ENCODE measurements at places on chromosomes 7 and 10.

GRCh38 chr10:119245272-119245671, 37.9 kb downstream of the GRK5 start:
- DNase-seq, result no peak

DNA sequence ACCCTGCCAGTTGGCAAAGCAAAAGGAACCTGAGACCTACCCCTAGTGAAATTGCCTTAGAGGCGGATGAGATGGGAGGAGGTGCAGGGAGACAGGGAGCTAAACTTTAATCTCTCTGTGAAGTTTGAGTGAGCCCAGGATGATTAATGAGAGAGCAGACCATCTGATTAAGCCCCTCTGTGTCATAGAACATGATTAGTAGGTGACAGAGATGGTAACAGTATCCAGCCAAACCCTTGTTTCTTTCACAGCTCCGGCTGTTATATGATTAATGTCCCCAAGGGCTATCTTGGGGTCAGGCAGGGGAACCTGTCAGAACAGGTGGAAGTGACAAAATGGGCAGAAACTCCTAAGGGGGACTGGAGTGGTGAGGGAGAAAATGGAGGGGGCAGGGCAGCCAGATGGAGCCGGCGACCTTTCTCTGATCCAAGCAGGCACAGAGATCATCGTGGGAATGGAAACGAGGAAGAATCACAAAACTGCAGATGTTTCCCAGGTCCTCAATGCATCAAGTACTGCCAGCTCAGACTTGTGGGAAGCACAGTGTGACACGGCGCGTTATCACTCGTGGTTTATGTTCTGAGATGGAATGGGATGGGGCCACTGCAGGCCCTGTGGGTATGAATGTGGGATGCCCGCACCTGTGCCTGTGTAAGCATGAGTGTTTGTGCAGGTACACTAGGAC, 684.2 kb downstream of the LRMDA start:
- DNase-seq, result no peak

- no peak for DNase-seq
Measured at GRCh38 chr7:20696002-20696605, 80.6 kb downstream of the ABCB5 start.

- DNase-seq, result no peak
Measured at GRCh38 chr7:67018940-67019339, 22.3 kb downstream of the TYW1 start.

DNA sequence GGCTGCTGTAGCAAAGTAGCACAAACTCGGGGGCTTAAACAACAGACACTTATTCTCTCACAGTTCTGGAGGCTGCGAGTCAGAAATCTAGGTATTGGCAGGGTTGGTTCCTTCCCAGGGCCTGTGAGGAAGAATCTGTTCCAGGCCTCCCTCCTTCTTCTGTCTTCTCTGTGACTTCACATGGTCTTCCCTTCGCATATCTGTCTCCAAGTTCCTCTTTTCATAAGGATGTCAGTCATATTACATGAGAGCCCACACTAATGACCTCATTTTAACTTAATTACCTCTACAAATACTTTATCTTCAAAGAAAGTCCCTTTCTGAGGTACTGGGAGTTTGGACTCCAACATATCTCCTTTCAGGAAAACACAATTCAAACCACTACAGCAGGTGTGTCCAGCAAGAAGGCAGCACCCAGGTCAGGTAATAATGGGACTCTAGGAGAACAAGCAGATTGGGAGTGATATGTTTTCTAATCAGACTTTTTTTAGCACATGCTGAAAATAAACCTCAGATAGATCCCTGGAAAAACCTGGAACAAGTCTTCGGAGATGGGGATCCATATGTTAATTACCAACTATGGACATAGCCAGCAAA, 11.7 kb downstream of the CREB5 start:
- DNase-seq, result no peak

- no peak for DNase-seq
Measured at GRCh38 chr7:14630048-14630447, 272.5 kb downstream of the DGKB start.

- DNase-seq, result no peak
Measured at GRCh38 chr10:24311888-24312287, 103.0 kb downstream of the KIAA1217 start.

- peak; percentile 55 for DNase-seq
Measured at GRCh38 chr7:116805100-116805544, 57.3 kb upstream of the CAPZA2 start.

- no peak for DNase-seq
Measured at GRCh38 chr10:17475661-17476060, 21.3 kb upstream of the ST8SIA6 start.

GRCh38 chr7:55569797-55570196, 2.5 kb downstream of the VOPP1 start:
- DNase-seq, result no peak

GRCh38 chr10:106991091-106991490, 173.4 kb downstream of the SORCS1 start:
- DNase-seq, result no peak

DNA sequence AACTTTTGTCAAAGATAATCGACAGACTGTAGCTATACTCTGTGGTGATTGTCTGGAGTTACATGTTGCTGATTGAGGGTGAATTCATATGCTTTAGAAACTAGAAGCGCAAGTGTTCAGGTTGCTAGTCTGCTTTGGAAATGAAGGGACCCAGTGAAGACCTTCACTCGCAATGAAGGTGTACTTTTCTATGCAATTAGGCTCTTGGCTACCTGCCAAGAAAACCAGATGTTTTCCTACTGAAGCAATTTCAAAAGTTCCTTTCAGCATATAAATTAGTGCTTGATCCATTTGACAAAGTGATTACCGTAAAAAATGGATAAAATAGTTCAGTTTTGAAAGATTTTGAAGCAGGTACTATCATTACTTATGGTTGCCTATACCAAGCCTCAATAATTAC, 10.0 kb upstream of the STK31 start:
- no peak for DNase-seq

DNA sequence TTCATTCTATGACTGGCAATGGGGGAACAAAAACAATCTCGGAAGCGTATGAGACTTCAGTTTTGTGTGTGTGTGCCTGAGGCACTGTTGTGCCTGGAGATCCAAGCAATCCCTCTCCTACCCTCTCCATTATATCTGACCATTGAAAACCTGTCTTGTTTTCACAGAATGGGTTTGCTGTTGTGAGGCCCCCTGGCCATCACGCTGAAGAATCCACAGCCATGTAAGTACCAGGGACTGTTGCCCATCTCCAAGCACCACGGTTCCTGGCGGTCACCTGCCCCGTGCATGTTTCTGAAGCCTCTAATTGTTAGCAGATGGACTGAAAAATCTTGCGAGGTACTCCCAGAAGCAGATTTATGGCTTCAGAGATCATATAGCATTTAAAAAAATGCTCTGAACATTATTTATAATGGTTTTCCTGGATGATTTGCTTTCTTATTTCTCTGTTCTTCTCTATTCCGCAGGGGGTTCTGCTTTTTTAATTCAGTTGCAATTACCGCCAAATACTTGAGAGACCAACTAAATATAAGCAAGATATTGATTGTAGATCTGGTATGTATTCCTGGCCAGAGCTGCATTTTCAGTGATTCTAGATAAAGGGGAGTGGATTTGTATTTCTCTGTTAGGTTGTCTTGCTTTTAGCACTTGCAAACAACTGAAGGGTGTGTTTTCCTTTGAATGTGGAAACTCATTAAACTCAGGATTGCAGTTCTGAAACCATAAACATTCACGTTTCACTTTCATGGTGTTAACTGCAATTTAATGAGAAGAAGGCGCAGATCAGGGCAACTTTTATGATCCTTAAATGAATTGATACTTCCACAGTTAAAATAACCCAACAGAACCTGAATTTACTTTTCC, 288.2 kb downstream of the TWIST1 start:
- peak; percentile 70 for DNase-seq

- no peak for DNase-seq
Measured at GRCh38 chr7:8391353-8392062, 41.9 kb upstream of the NXPH1 start.

DNA sequence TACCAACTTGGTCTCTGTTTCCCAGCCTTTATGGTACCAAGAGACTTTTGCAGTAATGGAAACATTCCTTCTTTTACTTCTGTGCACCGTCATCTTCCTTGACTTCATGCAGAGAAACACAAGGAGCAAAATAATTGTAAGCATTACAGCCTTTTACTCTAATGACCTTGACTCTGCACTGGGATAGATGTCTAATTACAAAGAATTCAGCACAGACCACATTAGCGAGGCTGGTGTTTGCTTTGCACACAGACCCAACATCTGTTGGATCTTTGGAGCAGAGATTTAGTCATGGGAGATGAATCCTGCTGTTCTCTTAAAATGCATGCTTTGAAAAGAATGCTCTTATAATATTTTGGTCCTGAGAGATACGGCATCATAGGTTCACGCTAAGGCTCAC, 261.6 kb downstream of the TWIST1 start:
- peak; percentile 80 for DNase-seq

GRCh38 chr7:149621776-149622175, 124.2 kb upstream of the ZNF746 start:
- DNase-seq, result no peak

GRCh38 chr10:50394832-50395231, 143.5 kb upstream of the ASAH2 start:
- no peak for DNase-seq

DNA sequence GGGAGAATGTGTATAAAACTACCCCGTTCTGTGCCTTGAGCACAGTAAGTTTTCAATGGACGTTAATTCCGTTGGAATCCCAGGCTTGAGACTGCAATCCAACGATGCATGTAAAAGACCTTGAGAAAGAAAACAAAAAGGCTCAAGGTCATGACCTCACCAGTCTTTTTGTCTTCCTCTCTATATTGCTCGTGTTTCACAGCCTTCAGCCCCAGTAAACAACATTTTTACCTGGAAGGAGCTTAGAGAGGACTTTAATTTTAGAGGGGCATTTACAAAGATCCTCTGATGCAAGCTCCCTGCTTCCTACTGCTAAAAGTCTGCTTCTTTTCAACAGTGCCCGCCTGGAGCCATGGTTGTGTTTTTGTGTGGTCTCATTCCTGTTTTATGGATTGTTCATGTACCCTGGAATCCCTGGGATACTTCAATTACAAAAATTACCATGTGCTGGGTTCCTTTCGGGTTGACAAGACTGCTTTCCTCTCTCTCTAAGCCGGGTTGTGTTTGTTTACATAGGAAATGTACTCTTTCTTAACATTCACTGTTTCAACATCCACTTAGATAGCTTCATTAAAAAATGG, 320.1 kb upstream of the NFE2L3 start:
- no peak for DNase-seq

DNA sequence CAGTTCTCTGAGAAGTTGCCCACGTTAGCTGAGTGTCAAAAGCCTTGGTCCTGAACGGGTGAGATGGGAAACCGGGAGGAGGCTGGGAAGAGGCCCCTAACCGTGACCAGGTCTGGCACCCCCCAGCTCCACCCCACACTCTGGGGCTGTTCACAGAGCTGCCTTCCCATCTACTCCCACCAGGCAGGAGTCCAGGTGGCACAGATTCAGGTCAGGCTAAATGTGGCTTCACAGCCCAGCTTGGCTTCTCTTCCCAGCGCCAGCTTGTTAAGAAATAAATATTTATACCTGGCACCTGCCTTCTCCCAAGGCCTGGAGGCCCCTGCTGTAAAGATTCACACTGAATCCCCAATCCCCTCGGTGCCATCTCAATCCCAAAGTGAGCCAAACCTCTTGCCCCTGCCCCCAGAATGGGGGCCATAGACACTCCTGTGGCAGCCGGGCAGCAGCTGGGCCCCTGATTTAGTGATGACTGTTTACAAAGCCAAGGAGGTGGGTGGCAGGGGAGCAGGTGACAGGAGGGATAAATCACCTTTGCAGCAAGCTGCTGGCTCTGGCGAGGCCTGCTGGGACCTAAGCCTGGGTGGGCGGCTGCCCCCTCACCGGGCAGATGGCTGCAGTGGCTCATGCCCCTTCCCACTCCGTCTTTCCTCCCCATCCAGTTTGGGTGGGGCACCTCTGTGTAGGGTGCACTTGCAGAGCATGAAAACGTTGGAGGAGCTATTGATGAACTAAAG, 72.5 kb downstream of the GOLGA7B start:
- DNase-seq, result no peak

DNA sequence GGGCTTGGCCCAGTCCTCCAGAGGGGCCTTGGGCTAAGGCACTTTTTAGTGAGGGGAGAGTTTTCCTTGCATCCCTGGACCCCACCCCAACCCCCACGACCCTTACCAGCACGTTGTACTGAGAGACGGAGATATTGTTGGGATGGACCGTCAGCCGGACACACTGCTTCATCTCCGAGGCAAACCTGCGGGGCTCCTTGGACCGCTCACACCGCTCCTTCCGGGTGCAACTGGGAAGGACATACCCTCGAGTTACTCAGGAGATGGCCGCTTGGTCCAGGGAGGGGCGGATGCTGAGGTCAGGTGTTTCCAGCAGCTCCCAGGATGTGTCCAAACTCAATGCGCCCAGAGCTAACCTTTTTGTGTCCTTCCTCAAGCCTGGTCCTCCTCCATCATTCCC, 348.0 kb downstream of the PLXNA4 start:
- no peak for DNase-seq
